Fibroblast of skin of right biceps (primary cell): ENCODE measurements at places on chromosomes 3 and 15.

DNA sequence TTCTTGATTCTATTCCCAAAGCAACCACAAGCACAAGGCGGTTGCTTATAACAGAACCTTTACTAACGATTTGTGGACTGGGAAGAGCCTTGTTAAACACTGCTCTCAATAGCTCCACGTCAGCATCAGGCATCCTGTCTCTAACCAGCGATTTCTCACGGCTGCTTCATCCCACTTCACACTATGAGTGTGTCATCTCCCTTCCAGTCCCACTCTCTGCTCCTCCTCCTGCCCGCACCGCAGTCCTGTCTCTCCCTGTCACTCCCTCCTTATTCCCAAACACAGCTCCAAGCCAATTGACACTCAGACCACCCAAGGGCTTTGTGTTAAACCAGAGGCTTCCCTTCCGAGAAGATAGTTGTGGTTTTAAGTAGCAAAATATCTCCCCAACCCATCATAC is 94.8 kb downstream of the ABHD5 start:
- DNase-seq = peak; percentile 79

DNA sequence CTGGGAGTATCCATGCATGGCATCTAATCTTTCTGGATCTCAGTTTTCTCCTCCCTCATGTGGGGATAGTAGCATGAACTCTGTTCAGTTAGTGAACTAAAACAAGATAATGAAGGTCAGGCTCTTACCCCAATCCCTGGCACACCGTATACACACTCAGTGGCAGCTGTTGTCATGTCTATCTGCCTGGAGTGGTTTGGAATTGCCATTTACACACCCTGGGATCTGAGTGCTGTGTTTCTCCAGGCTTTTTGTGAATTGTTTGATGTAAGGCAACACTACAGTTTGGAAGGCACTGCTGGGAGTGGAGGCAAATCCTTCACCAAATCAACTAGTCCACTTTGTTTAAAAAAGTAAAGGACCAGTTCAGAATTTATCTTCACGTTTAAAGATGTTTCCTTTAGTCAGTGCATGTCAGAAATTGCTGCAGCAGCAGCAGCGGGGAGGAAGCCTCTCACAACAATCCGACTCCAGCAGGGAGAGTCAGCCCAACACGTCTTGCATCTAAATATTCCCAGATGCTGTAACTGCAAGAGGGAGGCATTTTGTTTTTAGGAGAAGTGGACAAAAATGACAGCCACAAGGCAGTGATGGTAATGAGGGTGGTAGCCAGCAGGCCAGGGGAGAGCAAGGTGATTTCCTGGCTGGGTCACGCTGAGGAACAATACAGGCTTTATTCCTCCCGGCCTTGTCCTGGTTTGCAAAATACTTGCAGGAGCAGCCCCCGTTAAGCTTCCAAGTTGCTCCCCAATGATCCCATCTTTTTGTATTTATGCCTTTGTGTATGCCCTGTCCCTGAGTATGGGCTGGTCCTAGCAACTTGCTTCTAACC is 128.5 kb upstream of the LRIG1 start:
- DNase-seq = peak; percentile 12

DNA sequence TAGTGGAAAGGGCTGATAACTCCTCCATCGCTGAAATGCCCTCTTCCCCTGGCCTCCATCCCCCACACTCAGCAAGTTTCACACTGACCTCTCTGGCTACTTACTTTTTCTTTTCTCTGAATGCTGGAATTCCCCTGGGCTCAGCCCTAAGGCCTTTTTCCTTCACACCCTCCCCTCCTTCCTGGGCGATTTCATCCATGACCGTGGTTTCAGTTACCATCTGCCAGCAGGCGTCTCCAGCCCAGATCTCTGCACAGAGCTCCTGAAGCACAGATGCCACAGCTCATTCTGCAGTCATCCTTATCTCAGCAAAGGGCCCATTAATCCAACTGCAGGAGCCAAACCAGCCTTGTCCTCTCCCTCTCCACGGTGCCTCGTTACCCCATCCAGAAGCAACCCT is 114.0 kb downstream of the RFTN1 start:
- peak; percentile 62 for DNase-seq

GRCh38 chr15:44414001-44414400 is 13.4 kb upstream of the CTDSPL2 start:
- DNase-seq = no peak

GRCh38 chr3:106691476-106691875 is 685.8 kb upstream of the CCDC54 start:
- DNase-seq = peak; percentile 22

DNA sequence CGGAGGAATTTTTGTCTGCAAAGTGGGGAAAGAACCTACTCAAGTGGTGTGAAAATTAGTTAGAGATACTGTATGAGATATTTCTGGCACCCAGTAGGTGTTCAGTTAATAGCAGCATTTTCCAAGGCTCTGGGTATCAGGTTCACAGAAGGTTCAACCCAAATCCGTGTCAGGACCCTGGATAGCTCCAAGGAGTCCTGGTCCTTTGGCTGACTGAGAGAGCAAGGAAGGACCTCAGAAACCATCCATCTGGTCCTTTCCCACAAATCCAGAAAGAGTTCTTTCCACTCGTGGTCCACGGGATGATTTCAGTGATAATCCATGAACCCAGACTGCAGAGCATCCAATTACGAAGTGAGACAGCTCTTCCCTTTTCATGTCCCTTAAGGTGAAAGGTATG is 51.4 kb downstream of the SLC6A11 start:
- DNase-seq = peak; percentile 17

DNA sequence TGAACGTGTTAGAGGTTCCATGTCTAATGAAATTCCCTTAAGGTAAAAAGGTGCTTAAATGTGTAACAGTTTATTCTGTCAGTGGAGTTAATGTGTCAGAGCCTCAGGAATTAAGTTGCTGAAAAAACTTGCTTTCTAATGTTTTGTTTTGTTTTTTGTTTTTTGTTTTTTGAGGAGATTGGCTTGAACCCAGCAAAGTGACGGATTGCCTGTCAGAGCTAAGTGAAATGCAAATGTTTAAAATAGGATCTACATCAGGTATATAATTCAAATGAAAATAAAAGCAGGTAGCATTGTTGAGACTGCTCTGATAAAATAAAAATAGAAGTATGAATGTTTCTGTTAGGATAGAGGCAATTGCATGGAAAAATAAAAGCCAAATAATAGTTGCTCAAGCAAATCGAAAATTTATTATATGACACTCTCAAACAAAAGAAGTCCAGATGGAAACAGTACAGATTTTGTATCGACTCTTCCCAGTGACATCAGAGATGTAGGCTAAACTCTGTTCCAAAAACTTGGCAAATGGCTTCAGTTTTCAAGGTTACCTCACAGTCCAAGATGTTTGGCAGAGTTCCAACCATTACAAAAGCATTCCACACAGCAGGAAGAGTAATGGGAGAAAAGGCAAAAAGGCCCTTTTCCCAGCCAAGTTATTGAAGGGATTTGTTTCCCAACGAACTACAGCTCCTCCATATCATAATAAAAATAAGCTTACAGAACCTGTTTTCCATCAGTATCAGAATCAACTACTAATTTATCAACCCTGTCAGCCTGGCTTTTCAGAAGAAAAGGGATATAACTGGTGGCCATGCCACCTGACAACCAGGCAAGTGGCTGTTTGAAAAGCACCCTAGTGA is 291.0 kb downstream of the TBL1XR1 start:
- DNase-seq = peak; percentile 81

- DNase-seq = no peak
Observed at GRCh38 chr3:41075975-41076374, 123.3 kb upstream of the CTNNB1 start.

DNA sequence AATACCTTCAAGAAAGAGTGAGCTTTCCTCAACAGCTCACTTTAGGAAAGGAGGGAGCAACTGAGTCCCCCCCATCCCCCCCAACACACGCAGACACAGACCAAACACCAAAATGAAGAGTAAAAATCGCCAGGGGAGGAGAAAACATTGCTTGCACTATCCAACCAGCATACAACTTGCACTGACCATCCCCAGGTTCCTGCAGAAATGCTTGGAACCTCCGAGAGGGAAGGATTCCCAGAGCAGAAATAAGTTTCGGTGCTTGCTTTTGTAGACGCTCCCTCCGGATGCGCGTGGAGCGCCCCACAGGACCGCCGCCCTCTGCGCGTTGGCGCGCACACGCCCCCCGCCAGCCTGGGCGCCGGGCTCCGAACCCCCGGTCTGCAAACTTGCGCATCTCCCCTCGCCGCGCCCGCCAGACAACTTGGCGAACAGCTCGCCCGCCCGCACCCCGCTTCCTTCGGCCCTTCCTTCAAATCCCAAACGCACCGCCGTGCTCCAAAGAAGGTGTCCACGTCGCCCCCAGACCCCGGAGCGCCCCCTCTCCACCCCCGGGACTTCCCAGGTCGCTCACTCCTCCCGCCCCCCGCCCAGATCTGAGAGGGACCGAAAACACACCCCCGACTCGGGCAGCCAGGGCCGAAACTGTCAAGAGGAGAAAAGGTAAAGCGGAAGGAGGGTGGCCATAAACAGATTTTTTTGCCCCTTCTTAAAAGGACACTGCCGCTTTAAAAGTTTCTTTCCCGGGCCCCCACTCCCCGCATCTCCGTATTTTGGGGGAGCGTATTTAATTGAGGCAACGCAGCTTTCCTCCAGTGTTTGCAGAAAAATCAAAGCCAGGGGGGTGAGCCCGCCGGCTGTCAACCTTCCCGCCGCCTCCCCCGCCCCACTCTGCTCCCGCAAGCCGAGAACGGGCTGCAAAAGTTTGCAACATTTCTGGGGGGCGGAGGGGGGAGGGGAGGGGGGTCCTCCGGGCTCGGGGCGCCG is 859 bp downstream of the RORA start:
- peak; percentile 19 for DNase-seq

DNA sequence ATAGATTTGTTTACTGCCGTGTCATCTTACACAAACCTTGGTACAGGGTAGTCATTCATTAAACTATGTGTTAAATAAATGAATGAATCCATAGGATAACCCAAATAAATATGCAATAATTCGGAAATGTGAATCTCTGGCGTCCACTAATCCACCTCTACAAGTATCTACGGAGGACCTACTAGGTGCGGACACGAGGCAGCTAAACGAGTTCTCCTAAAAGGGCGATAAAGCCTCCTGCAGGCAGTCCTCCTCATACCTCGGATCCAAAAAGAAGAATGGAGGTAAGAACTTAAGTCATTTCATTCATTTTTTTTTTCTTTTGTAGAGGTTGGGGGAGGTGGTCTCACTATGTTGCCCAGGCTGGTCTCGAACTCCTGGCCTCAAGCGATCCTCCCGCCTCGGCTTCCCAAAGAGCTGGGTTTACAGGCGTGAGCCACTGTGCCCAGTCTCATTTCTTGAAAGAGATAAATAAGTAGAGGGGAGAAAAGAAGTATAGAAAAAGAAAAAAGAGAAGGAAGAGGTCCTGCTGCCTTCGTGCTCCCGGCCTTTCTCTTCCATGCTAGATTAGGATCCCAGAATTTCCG is 706 bp upstream of the RPL35A start:
- DNase-seq = no peak

DNA sequence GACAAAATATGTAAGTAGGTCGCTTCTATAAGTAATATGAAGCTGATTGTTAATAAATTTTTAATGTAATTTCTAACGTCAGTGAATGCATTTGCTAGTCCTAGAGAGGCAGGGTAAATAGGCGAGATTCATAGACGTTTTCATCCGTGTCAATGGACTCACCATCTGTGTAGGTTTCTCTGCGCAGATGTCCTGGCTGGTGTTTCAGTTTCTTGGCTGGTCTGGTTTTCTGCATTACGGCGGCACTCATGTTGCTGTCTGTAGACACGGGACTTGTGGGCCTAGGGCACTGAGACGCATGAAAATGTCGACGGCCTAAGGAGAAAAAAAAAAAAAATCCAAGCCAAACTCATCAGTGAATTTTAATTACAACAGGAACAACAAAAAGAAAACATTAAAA is 1153.3 kb downstream of the ROBO1 start:
- no peak for DNase-seq

DNA sequence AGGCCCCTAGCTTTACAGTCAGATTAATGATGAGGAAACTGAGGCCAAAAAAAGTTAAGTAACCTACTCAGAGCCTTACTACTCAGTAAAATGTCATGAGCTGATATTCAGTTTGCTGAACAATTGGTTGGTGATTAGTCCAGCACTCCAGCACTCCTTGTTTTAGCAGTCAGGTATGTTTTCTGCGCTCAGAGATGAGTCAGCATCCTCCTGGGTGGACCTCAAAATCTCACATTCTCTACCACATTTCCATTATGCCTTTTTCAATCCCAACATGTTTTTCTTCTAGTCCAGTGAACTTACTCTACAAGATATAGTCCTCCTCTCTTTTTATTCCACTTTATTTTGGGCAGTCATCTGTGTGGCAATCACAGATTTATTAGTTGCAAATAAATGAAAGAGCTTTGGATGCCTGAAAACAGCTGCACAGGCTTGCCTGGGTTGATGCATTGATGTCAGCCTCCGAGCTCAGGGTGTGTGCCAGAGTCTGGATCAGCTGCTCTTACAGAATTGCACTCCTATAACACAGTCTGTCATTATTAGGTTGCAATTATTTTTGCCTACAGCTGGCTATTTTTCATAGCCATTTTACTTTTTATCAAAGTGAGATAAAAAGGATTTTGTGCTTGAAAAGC is 133.2 kb downstream of the ARPP21 start:
- DNase-seq = no peak

- peak; percentile 98 for DNase-seq
Observed at GRCh38 chr15:90680371-90680935, 36.7 kb upstream of the BLM start.

GRCh38 chr3:97901313-97902248 is 70.7 kb downstream of the RIOX2 start:
- DNase-seq = no peak

GRCh38 chr3:71685686-71686085 is 39.5 kb downstream of the EIF4E3 start:
- DNase-seq = no peak

GRCh38 chr3:114436182-114436581 is 142.4 kb downstream of the TIGIT start:
- DNase-seq = no peak

- peak; percentile 68 for DNase-seq
Observed at GRCh38 chr3:185089343-185089742, 63.5 kb downstream of the C3orf70 start.

DNA sequence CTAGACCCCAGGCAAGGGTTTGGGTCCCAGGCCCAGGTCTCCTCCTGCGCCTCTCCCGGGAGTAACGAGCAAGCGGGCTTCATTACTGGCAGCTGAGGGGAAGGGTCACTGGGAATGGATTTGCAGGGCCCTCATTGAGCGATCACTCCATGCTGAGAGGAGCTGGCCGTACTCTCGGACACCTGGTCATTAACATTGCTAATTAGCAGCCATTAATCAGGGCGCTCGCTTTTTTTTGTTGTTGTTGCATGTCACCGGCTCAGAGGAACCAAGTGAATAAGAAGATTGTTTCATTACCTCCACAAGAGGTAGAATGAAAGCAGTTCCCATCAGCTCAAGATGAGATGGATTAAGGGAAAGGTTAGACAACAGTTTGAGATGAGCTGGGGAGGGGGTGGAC is 293.0 kb upstream of the ATP11B start:
- DNase-seq = no peak

- no peak for DNase-seq
Observed at GRCh38 chr15:69881766-69882165, 216.0 kb downstream of the TLE3 start.

DNA sequence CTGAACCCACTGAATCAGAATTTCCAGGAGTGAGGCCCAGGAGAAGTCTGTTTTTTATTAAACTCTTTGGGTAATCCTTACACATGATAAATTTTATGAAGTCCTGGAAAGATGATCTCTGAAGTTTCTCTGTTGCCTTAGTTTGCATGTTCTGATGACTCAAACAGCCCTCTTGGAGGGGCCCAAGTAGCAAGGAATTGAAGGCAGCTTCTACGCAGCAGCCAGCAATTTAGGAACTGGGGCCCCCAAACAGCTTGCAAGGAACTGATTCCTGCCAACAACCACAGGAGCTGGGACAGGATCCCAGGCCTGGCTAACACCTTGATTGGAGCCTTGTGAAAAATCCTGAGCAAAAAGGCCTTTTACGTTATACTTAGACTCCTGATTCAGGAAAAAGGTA is 5.4 kb upstream of the ACP3 start:
- peak; percentile 63 for DNase-seq
